ENCODE measurements at places on chromosomes 4 and X. TPM values are rescaled to one million over a fixed set of nuclear protein-coding genes. Genes with fewer than 3 reads are reported as not detected.

ALB gene
- 20.3 TPM for polyA plus RNA-seq

GRCh38 chrX:11724122-11725017 is 33.7 kb upstream of the MSL3 start:
- peak; percentile 4 for DNase-seq

MAGEA11 gene
- not detected for polyA plus RNA-seq

PAK3 gene
- polyA plus RNA-seq = 2.2 TPM

DNA sequence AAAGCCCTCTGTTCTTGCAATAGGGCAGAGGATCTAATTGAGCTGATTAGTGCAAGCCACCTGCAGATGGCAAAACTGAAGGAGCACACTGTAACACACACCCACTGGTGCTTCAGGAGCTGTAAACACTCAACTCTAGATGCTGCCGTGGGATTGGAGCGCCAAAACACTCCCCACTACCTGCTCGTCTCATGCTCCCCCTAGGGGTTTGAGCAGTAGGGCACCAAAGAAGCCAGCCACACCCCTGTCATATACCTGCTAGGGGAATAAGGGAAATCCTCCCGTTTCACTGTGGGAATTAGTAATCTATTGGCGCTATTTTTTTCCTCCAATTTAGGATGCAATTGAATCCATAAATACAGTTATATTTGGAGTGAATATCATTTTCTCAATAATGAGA is 360.2 kb downstream of the GLUD2 start:
- no peak for DNase-seq

GRCh38 chr4:145709843-145710242 is 29.9 kb downstream of the C4orf51 start:
- no peak for DNase-seq

DNA sequence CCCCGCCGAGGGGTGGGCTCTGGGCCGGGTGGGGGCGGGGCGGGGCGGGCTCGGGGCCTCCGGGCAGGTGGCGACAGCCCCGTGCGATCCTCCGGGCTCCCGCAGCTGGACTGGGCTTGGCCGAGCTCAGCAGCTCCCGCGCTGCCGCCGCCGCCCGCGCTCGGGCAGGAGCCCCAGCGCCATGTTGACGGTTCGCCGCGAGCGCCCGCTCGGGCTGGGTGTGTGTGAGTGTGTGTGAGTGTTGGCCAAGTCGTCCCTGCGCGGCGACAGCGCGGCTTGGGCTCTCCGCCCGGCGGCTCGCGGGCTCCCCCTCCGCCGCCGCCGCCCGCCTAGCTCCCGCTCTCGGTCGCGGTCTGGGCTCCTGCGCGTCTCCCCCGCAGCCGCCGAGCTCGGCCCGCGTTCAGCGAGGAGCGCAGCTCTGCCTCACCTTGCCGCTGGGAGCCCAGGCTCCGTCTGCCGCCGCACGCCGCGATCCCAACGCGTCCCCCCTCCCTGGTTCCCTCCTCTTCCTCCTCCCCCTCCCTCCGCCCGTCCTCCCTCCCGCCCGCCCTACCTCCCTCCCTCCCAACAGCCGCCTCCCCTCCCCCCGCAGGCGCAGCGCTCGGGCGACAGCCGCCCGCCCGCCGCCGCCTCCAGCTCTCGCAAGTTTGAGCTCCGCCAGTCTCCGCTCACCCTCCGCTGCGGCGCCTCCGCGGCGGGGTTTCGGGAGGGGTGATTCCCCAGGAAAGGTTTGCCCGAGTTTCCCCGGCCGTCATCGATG is at the start of gene BCOR:
Gene BCOR, minus strand, starts transcription at position 455 of the 760 bp plus-strand sequence. CDS start 20,029 bp downstream, outside the sequence.
- peak; percentile 70 for DNase-seq

All from large intestine (tissue), 12 donors.